Keratinocyte (primary cell): ENCODE measurements at places on chromosomes 2 and 18.

DNA sequence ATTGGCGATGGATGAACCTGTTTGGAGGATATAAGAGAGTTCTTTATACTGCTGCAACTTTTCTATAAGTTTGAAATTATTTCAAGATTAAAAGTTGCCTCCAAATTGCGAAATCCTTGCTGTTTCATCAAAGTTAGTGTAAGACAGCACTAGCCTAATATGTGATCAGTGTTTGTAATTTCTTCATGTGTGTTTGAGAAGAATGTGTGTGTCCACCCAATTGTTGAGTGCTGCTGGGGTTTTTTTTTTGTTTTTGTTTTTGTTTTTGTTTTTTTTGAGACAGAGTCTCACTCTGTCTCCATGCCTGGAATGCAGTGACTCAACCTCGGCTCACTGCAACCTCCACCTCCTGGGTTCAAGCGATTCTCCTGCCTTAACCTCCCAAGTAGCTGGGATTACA lies 33.4 kb downstream of the CDK15 start:
- no peak for DNase-seq

DNA sequence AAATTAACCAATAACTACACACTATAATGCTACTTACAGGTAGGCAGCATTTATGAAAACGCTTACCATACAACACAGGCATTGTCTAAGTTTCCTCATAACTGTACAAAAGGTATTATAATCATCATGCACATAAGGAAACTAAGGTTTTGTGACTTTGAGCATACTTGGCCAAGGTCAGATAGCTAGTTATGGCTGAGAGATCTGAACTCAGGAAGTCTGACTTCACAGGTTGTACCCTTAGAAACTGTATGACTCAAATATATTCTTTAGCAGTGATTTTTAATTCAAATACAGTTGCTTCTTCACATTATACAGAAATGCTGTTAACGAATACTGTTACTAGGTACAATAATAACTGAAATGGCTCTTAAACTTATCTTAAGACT lies 89.3 kb downstream of the TRIP12 start:
- no peak for DNase-seq

DNA sequence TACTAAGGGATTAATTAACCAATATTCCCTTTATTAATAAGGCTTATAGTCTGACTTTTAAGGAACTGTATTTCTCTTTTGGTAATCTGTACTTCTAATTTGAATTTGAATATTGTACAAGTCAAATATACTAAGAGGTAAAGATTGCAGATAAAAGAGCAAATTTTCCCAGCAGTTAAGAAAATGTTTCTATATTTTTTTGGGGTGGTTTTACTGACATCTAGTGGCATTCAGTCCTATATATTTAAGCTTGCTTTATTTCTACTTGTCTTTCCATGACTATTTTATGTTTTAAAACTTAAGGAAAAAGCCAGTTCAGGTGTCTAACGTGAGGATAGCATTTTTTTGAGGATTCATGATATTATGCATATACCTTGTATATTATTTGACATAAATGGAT lies 41.6 kb downstream of the TDRD15 start:
- no peak for DNase-seq

- DNase-seq, result no peak
These were observed 136.8 kb downstream of the LRP1B start for GRCh38 chr2:141994066-141994465.

DNA sequence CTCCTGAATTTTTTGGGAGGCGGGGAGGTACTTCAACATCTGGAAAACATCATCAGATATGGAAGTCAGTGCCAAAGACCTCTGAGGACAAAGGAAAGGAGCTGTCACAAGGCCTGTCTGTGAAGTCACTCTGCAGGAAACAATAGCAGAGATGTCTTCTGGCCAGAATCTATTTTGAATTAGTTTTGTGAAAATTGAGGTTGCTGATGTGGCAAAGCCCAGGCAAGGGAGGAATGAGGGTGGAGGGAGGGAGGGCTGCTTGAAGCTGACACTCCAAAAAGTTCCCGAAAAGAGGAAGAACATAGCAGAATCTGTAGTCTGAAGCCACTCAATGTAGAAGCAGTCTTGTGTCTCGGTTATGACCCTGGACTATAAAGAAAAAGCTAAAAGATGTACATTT lies 151.1 kb upstream of the LHCGR start:
- DNase-seq, result no peak

DNA sequence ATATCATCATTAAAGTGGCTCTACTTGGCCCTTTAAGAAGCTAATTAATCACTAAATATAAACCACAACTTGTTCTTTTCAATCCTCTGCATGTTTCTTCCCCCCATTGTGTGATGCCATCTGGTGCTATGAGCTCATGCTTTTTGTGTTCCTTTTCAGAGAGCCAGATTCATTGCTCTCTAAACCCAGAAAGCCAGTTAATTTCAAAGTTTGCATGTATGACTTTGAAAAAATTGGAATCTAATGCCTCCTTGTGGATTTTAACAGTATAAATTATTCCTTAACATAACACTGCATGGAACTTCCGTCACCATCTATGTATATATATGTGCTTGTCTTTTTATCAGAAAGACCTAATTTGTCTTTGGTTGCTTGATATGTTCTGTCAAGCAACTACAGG lies 31.1 kb downstream of the TMEM178A start:
- no peak for DNase-seq

- no peak for DNase-seq
These were observed 100.8 kb downstream of the GALNT1 start for GRCh38 chr18:35682281-35682867.

DNA sequence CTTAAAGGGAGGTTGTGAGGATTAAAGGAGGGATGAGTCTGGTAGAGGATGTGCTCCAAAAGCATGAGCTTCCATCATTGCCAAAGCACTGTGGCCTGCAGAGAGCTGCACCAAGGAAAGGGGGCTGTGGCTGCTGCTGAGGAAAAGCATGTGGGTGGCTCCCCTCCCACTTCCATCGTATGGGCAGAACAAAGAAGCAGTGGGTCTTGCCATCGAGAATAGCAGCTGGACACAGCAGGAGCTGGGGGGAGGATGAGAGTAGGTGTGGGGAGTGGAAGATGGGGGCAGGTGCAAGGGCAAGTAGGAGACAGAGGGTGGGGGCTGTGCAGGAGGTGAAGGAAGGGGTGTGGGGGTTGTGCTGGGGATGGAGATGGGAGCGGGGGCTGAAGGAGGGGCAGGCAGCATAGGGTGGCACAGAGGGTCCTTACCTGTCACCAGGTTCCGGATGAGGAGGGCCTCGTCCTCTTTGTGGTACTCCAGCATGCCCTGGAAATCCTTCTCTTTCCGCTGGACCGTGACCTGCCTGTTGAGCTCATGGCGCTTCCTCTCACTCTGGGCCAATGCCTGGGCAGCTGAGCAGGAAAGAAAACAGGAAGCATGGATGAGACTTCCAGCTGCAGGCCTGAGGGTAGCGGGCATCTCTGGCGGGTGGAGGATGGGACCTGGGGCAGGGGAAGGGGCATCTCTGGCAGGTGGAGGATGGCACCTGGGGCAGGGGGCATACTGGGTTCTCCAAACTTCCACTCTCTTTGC lies 33.6 kb upstream of the ACAA2 start:
- DNase-seq, result no peak

DNA sequence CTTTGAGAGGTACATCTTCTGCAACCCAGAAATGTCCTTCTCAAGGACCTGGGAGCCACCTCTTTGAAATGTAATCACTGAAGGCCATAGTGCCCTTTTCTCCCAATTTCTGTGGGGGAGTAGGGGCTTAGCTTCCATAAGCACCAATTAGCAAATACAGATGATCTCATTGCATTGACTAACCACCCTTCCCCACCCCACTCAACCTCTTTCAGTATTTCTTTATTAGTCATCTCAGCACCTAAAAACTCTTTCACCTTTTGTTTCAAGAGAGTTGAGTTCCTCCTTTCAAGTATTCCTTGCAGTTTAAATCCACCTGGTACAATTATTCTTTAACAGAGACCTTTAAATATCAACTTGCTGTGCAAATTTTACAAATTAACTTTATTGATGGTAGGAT lies 1011.8 kb upstream of the CDH2 start:
- DNase-seq, result no peak

DNA sequence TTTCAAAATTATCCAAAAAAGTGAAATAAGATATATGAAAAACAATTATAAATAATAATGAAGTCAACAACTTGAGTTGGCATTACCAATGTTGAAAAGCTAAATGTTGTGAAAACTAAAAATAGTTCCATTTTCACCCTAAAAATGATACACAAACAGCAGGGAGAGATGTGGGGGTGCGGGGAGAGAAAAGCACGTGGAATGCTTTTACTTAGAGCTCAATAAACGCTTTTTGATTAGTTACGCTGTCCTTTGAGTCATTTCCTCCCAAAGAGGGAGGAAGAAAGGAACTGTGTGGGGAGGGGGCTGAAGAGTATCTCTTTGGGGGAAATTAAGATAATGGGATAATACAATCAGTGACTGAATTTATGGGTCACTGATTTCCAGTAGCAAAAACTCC lies 29.2 kb downstream of the ZNF521 start:
- no peak for DNase-seq

GRCh38 chr2:62938126-62938525 lies 112.5 kb upstream of the OTX1 start:
- DNase-seq, result no peak

DNA sequence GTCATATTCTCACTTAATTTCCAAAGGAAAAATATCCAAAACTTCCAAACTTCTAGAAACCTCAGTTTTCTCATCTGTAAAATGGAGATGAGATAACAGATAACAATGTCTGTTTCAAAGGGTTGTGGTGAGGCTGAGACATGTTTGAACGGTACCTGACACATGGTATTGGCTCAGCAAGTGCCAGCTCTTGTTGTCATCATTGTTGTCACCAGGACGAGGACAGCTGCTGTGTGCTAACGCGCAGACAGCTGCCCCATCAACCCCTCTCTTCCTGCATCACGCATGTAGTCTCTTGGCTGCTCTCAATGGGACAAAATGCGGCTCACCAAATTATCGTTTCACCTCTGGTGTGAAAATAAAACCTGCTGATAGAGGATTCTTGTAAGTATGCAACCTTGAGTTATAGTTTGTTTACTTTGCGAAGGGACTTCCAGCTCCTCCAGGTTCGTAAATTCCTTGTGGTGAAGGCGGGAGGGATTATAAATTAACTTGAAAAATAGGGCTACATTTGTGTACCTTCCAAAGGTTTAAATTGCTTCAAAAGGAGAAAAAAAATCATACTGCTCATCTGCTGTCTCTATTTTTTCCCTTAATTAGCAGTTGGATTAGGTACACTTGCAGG lies 605.4 kb downstream of the BCL11A start:
- DNase-seq, result no peak

DNA sequence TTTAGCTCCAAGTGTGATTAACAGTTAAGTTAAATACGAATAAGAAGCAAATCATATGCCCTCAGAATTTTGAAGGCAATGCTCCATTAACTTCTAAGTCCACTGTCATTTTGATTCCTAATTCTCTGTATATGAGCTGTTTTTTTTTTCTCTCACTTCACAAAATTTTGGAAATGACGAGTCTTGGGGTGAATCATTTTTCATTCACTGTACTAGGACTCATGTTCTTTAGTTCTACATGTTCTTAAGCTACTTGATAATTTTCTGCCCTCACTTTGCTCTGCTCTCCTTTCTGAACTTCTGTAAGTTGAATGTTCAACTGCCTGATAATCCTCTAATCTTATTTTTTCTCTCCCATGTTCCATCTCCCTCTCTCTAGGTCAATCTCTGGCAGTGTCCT lies 141.0 kb downstream of the THADA start:
- DNase-seq, result no peak

DNA sequence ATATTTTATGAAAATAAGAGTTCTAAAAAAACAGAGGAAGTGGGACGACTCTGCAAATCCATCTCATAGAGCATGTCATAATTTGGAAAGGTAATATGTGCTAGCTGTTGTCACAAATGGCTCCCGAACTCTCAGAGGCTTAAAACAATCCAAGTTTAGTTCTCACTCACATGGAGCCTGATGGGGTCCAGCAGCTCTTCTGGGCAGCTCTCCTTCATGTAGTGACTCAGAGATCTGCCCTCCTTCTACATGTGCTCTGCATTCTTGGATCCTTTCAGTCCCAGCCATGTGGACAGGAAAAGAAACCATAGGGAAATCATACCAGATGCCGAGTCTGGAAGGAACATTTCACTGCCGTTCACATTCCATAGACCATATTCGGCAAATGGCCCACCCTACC lies 180.1 kb upstream of the APCDD1 start:
- no peak for DNase-seq

DNA sequence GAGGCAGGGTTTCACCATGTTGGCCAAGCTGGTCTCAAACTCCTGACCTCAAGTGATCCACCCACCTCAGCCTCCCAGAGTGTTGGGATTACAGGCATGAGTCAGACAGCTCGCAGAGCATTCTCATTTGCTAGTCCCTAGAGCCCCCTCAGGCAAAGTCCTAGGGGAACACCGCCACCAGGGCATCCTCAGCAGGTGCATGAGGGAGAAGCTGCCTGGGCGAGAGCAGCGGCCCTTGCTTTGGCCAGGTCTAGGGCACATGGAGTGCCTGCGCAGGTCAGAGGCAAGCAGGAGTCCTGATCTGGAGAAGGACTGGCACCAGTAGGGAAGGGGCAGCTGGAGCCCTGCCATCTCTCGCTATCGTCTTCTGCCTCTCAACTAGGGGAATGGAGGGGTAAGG lies 32.4 kb downstream of the NGEF start:
- no peak for DNase-seq

DNA sequence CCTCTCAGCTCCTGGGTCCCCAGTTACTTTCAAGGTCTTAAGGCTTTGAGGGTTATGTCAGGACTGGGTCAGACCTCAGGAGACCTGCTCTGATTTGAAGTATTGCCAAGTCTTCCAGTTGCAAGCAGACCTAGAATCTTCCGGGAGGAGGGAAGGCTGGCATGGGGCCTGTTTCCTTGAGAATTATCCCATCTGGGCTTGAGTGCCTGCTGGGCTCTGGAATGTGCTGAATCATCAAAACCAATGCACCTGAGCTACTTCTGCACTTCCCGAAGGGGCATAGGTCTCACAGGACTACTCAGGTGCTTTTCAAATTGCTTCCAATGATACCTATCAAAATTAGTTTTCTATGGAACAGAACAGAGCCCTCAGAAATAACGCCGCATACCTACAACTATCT lies 327.3 kb downstream of the XIRP2 start:
- DNase-seq, result no peak

- DNase-seq, result no peak
These were observed 119.8 kb downstream of the LRATD1 start for GRCh38 chr2:14752295-14752694.
